ENCODE measurements at places on chromosomes 1 and 21.

GRCh38 chr1:32336591-32336932, 529 bp upstream of the MARCKSL1 start:
- no peak for DNase-seq

DNA sequence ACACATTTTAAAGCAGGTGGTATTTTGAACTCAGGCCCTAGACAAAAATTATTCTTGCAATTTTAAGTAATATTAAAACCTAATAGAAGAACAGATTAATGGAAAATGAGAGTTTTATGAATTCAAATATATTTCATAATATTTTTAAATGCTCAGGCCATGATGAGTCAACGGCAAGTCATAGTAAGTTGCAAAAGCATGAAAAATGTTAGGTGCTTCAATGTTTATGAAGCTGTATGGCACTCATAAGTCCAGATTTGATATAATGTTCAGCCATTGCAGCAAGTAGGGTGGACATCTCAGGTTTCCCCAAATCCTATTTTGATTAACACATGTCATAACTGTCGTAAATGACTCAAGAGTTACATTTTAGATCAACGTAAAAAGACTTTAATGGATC, 112.6 kb downstream of the GRIK1 start:
- no peak for DNase-seq

GRCh38 chr1:33296082-33296458, 24.8 kb downstream of the A3GALT2 start:
- no peak for DNase-seq

DNA sequence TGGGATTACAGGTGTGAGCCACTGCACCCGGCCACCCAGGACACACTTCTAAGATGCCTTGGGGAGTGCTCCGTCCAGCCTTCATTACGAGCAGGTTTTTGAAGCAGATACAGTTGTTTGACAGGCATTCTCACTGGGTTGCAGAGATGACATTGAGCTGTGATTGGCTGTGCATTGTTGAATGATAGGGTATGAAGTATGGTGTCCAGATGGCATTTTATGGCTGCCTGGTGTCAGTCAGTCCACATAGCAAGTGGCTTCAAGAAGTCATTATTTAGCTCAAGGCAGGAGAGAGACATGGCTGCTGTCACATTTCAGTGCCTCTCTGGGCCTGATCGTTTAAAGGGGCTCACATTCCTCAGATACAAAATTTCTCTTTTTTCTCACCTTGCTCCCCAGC, 14.8 kb upstream of the PADI2 start:
- DNase-seq: no peak

DNA sequence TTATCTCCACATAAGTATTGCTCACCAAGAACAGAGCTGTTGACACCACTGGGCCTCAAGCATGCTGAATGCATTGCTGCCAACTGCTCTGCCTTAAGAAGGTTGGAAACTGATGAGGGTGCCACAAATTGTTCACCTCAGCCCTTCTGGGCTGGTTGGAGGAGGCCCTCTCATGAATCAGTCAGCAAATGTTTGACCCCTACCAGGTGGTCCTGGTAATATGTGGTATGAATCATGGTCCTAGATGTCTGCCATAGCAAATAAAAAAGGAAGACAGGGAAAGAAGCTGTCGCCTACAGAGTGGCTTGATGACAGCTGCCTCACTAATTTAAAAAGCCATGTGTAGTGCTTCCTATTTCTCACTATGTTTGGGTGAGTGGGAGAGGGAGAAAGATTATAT, 12.2 kb downstream of the SPATA46 start:
- DNase-seq: no peak

- no peak for DNase-seq
Measured at GRCh38 chr1:173802961-173803360, 21.5 kb upstream of the DARS2 start.

DNA sequence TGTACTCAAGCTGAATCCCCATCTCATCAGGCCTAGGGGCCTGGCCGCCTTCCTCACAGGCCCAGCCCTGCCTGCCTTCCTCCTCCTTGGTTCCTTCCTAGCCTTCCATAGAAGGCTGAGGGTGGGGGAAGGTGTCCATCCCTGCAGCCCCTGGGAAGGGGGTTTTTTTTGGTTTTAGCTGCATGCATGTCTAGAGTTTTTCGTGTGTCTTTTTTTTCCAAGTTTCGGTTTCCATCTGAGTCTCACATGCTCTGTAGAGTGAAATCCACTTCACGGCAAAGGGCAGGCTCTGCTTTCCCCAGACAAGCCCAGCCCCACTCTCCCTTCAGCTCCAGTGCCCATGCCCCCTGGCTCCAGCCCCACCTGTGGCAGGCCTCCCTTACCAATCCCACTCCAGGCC, 32.1 kb downstream of the GRHL3 start:
- DNase-seq: no peak

GRCh38 chr1:30087465-30087864, 635.9 kb downstream of the MATN1 start:
- DNase-seq: no peak

DNA sequence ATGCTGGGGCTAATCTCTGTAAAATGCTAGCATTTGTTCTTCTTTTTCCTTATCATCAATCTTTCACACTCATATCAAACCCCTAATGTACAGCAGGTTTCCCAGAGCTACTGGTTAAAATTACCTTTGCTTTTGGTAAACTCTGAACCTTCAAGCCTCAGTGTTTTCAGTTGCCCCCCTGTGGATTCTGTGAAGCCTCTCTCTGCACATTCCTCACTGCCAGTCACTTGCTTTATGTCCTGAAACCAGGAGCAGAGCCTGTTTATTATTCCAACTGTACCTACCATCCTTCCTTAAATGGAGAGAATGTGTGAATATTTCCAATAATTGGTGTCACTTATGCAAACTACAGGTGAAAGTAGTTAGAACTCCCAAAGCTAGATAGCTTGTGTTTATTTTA, 134.2 kb downstream of the NEK7 start:
- no peak for DNase-seq

DNA sequence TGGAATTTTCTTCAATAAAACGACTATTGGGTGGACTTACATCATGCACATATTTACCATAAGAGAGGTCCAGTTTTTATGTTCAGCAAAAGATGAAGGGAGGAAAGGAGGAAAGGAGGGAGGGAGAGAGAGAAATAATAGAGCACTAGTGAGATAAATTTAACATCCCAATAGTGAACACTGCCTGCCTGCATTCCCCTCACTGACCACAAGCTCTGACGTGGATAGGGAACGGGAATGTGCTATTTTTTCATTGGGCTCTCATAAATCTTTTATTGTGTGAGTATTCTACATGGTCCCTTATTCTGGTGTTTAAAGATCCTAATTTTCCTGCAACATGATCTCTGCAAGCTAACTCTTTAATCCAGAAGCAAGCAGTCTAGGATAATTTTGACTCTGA, 82.1 kb downstream of the TTC3 start:
- no peak for DNase-seq

DNA sequence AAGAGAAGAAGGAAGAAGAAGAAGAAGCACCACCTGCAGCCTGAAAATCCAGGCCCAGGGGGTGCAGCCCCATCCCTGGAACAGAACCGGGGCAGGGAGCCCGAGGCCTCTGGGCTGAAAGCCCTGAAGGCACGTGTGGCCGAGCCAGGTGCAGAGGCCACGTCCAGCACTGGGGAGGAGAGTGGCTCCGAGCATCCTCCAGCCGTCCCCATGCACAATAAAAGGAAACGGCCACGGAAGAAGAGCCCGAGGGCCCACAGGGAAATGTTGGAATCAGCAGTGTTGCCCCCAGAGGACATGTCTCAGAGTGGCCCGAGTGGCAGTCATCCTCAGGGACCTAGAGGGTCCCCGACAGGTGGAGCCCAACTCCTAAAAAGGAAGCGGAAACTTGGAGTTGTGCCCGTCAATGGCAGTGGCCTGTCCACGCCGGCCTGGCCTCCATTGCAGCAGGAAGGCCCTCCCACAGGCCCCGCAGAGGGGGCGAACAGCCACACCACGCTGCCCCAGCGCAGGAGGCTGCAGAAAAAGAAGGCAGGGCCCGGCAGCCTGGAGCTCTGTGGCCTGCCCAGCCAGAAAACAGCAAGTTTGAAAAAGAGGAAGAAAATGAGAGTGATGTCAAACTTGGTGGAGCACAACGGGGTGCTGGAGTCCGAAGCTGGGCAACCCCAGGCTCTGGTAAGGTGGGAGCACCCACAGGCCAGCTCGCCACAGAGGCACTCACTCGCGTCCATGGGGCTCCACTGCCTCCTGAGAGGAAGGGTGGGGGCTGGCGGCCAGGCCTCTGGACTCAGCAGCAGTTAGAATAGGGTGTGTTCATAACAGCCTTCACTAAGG, 28.4 kb downstream of the RRP1B start:
- DNase-seq: no peak

GRCh38 chr1:71015745-71016144, 31.9 kb downstream of the PTGER3 start:
- DNase-seq: no peak

- DNase-seq: no peak
Measured at GRCh38 chr1:64826991-64827390, 82.1 kb downstream of the RAVER2 start.

DNA sequence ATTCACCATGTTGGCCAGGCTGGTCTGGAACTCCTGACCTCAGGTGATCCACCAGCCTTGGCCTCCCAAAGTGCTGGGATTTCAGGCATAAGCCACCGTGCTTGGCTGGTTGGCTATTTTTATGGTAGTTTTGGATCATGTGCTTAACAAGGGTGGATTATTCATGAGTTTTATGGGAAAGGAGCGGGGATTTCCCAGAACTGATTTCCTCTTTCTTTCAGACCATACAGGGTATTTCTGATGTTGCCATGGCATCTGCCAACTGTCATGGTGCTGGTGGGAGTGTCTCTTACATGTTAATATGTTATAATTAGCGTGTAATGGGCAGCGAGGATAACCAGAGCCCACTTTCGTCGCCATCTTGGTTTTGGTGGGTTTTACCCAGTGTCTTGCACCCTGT, 3.2 kb downstream of the TRPM2 start:
- DNase-seq: no peak

DNA sequence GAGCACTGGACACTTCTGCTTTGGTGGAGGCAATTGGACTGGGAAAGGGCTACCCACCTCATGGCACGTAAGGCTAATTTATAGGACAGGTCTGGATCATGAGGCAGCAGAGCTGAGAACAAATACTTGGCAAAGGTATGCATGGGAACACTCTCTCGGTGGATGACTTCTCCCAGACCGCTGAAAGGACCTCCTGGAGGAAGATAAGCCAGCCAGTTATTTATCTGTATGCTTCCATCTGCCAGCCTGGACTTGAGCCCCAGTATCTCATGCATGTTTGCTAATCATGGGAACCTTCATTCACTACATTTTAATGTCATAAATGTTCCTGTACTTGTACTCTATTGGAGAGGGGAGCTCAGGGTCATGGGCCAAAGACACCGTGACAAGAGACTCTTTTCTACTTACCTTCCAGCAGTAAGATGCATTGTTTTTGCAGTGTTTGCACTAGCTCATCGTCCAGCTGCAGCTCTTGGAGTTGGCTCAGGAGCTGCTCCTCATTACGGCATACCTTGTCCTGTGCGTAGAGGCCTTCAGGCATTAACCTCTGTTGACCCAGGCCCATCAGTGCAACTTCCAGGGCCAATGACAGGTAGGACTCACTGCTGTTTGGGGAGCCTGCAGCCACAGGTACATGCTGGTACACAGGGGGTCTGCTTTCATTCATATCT, 23.7 kb downstream of the UROD start:
- DNase-seq: no peak

- DNase-seq: no peak
Measured at GRCh38 chr1:79895573-79895972, 889.0 kb upstream of the ADGRL4 start.

- peak; percentile 65 for DNase-seq
Measured at GRCh38 chr1:89545264-89546038, 20.8 kb downstream of the LRRC8B start.

DNA sequence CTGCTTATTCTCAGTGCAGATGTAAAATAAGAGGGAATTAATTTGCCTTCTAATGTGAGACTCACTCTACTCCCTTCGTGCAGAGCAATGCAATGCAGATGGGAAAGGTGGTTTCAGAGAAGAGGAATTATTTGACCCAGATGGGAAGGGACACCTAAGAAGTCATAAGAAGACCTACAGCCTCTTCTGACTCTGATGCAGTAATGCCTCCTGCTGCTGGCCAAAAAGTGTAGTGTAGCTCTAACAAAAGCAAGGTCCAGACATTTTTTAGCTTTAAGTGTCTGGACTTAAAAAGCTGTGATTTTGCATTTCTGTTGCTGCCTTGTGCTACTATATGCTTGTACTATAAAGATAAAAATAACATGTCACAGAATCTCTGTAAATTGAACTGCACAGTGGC, 501.4 kb downstream of the TTLL7 start:
- no peak for DNase-seq

- no peak for DNase-seq
Measured at GRCh38 chr1:2375246-2375922, 16.0 kb downstream of the MORN1 start.

DNA sequence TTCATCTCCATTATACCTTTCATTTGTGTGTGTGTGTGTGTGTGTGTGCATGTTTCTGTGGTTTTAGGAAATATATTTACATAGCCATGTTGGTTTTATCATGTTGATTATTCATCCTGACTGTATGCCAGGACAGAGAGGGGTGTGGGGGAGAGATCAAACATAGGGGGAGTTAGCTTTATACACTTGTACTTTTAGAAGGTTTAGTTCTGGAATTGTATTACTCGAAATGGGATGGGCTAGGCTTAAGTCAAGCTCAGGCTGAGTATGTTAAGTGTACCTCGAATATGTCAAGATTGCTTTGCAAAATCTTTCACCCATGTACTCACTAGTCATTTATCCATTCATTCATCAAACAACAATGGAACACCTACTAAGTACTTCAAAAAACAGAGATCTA, 123.3 kb downstream of the HMCN1 start:
- DNase-seq: no peak

DNA sequence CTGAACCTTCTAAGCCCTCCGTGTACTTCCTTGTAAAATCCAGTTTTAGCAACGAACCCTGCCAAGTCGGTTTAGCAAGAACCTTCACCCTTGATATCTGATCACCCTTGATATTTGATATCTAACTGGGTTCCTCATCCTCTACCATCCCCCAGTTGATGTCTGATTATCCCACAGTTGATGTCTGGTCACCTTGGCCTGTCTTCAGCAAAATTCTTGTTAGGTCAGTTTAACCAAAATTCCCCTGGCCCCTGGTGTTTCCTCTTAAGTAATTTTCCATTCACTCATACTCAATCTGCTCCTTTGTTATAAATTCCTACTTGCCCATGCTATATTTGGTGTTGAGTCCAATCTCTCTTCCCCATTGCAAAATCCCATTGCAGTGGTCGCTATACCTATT, 114.5 kb upstream of the ZNHIT6 start:
- no peak for DNase-seq

DNA sequence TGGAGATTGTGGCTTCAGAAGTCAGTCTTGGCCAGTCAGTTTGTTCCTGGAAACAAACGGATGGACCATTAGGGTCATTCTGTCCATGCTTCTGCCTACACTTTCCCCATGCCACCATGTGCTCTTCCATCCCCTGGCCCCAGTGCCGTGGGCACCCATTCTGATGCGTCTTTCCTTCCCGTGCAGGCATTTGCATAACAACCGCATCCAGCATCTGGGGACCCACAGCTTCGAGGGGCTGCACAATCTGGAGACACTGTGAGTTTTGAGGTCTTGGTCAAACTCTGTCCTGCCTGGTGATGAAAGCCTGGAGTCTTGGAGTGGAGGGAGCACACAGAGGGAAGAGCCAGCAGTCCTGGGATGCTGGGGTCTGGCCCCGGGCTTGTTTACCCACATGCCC, 61.1 kb downstream of the UBE2T start:
- no peak for DNase-seq

All from activated T-cell treated with anti-CD3 and anti-CD28 coated beads for 24 hours (primary cell).